CD4-positive, alpha-beta T cell treated with Interferon alpha-2 for 1 hour (primary cell): ENCODE measurements at places on chromosomes 7 and 10.

GRCh38 chr7:150953061-150953997 is 24.8 kb downstream of the KCNH2 start:
- DNase-seq: no peak

DNA sequence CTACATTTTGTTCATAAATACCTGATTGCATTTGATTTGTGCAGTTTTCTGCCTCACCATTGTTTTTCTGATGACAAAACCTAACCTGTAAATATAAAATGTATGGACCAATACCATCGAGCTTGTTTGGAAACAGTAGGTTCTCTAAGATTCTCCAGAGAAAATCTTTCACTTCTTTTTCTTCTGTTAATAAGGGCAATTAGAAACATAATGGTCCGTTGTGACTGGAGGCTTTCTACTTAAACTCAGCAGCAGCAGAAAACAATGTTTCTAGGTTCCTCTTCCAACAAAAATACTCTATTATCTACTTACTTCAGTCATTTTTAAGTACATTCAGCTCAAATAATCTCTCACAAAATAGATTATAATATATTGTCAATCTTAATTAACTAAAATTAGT is 601.5 kb downstream of the PHTF2 start:
- no peak for DNase-seq

DNA sequence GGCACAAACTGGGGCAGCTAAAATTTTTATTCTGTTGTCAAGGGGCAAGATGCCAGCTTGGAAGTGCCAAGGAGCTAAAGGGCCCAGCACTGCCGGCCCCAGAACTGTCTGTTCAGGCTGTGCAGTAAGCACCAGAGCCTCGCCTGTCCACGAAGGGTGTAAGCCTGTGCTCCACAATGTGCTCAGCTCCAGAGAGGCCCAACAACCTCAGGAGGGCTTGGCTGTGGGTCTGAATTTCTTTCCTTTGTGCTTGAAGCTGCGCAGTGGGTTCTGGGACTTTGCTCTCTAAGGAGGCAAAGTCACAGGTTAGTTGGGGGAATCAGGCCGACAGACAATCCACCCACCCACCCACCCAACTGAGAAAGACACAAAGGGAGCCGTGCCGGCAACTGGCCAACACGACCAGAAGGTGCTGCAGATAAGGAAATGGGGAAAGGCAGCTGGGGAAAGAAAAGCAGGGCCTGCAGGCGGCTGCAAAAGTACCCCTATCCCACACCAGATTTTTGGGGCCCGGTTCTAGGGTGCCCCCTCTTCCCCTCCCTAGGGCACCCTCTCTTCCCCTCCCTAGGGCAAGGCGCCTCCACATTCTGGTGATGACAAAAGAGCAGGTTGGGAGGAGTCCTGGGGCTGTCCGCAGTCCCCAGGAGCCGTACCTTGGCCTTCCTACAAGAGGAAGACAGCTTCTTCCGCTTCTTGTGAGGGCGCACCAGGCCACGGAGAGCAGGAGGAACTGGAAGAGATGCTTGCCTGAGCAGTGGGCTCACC is 7.7 kb downstream of the DDX56 start:
- no peak for DNase-seq

DNA sequence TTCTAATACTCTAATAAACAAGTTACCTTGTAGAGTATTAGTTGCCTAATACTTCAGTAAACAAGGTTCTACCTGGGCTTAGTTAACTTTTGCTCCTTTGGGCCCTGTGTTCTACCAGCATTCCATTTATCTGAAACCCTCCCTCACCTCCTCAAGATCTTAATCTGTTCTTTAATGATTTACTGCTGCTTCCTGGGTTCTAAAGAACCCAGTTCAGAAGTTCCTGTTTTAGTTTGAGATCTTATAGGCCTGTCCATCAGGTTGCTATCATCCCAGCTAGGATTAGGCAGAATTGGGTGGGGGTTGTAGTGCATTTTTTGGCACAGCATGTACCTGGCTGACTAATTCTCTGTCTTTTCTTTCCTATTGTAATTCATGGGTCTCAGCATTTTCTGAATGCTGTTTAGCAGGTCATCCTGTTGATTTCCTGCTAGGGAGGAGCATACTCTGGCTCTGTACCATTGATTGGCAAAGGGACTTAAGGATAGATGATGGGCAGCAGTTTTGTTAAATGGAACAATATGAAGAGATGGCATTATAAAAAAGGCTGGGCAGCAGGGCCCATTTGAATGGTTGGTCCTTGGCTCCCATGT is 53.7 kb upstream of the TMEM248 start:
- DNase-seq: no peak

DNA sequence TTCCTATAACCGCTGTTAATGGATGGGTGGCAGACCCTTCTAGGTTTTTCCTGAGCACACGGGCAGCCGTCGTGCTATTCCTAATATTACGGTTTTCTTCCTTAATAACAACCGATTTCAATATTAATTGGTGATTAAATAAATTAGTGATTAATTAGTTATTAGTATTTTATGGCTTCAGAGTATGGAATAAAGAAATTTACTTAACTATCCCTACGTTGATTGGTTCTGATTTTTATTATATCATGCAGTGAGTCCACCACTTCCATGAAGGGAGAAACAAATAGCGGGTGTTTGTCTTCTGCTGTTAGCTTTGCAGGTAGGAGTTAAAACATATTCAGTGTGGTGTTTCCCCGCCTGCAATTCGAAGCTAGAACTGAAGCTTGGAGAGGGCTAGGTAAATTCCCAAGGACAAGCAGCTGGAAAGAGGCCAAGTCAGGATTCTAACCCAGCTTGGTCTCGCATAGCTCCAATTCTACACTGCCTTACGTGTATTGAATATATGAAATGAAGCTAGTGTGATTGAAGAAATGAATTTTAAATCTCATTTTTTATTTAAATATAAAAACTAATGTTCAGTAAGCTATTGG is 928 bp upstream of the CSTF2T start:
- peak; percentile 10 for DNase-seq

DNA sequence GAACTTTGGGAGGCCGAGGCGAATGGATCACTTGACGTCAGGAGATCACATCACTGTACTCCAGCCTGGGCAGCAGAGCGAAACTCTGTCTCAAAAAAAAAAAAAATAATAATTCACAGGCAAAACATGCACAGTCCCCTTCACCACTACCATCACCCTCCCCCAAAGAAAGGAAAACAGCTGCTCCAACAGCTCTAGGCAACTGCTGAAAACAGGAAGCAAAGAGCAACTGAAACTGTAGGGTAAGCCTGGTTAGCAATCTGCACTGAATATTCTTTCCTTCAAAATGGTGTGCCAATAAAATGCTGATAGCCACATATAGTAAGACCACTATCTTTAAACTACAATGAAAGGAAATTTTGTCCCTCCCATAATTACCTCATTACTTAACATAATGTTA is 11.8 kb downstream of the NT5C2 start:
- DNase-seq: peak; percentile 38

- DNase-seq: no peak
These were observed 103.2 kb downstream of the CXCL12 start for GRCh38 chr10:44281662-44282061.

- no peak for DNase-seq
These were observed 17.5 kb upstream of the ZNF862 start for GRCh38 chr7:149820622-149821190.

GRCh38 chr7:77202481-77202976 is 2.9 kb upstream of the FGL2 start:
- DNase-seq: no peak

GRCh38 chr7:116455009-116455408 is 44.5 kb upstream of the CAV2 start:
- DNase-seq: no peak

DNA sequence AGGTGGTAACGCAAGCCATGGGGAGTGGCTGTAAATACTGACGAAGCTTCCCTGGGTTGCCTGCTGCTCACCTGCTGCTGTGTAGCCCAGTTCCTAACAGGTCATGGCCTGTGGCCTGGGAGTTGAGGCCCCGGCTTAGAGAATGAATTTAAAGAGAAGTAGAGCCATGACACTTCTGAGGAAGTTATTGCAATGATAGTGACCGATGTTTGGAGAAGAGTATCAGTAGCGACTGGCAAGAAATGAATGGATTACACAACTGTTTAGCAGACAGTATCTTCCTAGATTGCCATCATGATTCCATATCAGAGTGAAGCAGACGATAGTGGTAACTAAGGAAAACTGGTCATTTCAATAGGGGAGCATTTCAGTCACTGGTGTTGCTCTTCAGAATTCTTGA is 249.6 kb downstream of the PLXDC2 start:
- no peak for DNase-seq

DNA sequence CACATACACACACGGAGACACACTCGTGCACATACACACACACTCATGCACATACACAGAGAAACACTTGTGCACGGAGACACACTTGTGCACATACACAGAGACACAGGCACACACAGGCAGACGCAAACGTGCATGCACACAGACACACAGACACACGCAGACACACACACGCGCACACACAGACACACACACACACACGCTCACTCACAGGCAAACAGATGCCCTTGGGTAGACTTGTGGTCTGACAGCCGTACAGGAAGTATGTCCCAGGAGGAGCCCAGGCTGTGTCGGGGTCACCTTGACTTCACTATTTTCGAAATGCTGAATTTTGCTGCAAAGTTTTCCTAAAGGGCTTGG is 538.0 kb downstream of the DNAJB6 start:
- DNase-seq: no peak

GRCh38 chr10:43852149-43852548 is 203.5 kb upstream of the ZNF32 start:
- no peak for DNase-seq

DNA sequence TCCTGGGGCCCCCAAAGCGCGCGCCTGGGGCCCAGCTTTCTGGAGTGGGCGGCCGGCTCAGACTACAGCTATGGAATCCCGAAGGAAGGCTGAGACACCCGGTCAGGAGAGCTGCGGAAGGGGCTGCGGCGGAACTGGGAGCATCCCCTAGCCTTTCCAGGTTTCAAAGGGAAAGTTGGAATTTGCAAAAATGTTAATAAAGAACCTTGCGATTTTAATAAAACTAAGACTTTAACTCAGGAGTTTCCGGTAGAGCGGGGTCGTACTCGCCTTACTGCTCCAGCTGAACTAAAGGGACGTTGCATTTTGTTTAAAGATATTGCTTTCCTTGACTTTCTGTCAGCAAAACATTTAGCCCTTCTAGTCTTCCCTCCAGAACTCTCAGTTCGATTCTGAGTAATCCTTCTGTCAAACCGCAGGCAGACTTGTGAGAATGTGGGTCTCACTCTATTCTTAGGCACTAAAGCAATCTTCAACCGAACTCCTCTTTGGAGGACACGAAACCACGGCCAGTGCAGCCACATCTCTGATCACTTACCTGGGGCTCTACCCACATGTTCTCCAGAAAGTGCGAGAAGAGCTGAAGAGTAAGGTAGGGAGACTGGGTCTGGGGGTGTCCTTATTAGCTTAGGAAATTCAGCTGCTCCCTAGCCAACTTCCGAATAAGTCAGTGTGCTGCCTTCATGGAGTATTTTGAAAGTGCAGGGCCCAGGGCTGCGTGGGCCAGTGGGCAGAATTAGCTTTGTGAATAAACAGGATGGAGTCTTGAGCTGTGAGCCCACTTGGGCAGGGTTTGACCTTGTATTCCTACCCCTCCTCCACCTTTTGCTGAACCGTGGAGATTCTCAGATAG is 1.9 kb downstream of the CYP26A1 start:
- no peak for DNase-seq

DNA sequence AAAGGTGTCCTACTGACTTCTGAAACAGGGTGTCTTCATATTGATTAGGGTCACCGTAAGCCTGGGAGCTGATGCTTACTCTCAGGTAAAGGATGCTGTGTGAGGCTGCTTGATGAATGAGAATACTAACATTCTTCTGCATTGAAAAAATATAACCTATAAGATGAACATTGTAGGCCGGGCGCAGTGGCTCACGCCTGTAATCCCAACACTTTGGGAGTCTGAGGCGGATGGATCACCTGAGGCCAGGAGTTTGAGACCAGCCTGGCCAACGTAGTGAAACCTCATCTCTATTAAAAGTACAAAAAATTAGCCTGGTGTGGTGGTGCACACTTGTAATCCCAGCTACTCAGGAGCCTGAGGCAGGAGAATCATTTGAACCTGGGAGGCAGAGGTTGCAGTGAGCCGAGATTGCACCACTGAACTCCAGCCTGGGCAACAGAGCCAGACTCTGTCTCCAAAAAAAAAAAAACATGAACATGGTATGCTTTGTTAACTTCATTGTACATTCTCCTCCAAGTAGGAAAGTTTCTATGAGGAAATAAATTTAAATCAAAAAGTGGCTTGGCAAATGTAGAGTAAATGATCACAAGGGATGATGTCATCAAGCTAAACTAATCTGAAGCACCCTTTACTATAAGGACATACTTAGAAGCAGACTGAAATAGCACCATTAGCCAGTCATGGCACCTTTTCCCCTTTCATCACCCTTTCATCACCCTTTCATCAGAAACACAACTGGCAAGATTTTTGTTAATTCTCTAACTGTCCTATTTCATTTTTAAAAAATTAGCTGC is 1.5 kb upstream of the BRAF start:
- no peak for DNase-seq

GRCh38 chr7:110607050-110607857 is 483.7 kb upstream of the LRRN3 start:
- no peak for DNase-seq

DNA sequence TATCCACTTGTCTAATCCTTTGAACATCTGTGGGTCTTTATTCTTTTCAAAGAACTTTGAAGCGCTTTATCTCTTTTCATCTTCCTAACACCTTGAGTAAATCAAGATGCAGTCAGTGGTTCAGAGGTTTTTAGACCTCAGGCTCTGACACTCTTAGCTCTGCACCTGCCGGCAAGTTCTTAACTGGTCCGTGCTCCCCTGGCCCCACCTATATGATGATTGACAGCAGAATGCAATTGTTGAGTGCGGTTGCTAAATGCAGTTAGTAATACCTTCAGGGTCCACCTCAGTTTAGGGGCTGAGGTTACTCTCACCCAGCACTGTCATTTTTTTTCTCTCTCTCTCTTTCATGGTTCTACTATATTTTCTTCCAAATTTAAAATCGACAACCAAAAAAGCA is 854.2 kb upstream of the AUTS2 start:
- DNase-seq: no peak

DNA sequence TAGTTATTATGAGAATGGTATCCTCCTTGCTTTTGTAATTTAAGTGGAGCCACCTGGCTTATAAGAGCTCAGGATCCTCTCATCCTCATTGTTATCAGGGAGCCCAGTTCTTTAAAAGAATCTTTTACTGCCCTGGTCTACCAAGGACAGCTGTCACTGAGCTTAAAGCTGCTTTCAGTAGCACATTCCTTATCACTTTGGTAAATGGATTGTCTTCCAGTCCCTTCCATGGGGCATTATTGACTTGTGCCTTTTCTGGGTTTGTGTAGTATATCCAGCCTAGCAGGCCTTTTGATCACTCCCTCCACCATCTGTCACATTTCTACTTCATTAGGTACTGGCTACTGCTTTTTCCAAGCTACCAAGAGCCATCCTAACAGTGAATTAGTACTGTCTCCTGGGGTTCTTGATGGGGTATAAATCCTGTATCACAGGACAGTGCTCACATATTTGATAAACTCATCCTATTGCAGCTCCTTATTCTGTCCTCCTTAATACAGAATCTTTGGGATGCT is 208.9 kb downstream of the TMEM26 start:
- no peak for DNase-seq

- DNase-seq: no peak
These were observed 204.7 kb downstream of the TAX1BP1 start for GRCh38 chr7:27944643-27945042.
